Upper lobe of right lung (tissue), 1 donor: ENCODE measurements at places on chromosomes 16 and 17. TPM values are rescaled to one million over a fixed set of nuclear protein-coding genes. Genes with fewer than 3 reads are reported as not detected.

GRCh38 chr16:64077242-64077641, 1044.6 kb downstream of the CDH11 start:
- H3K4me3 ChIP-seq, result no peak overlapping the region
- DNase-seq, result no peak
- no peaks in the 10 kb centered on the region for H3K27me3 ChIP-seq
- no peaks in the 10 kb centered on the region for H3K36me3 ChIP-seq
- no peaks in the 10 kb centered on the region for H3K4me1 ChIP-seq

- H3K27me3 ChIP-seq, result no peaks in the 10 kb centered on the region
- no peak overlapping the region for H3K27ac ChIP-seq
- DNase-seq, result peak; percentile 40
- H3K4me3 ChIP-seq, result no peak overlapping the region
- H3K4me1 ChIP-seq, result no peaks in the 10 kb centered on the region
Observed at GRCh38 chr16:88017587-88018101, 66.4 kb downstream of the BANP start.

DNA sequence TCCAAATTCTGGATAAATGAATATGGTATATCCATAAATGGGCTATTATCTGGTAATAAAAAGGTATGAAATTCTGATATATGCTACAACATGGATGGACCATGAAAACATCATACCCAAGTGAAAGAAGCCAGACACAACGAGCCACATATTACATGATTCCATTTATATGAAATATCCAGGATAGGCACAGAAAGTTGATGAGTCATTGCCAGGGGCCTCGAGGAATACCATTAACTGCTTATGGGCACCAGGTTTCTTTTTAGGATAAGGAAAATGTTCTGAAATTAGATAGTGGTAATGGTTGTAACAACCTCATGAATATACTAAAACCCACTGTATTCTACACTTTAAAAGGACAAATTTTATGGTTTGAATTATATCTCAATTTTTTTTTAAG, 123.2 kb downstream of the PITPNC1 start:
- no peaks in the 10 kb centered on the region for H3K27me3 ChIP-seq
- no peak overlapping the region for H3K4me3 ChIP-seq
- no peak for DNase-seq
- no peaks in the 10 kb centered on the region for H3K36me3 ChIP-seq
- H3K4me1 ChIP-seq, result no peaks in the 10 kb centered on the region

- peaks cover 9% of the 10 kb centered on the region for H3K4me1 ChIP-seq
- H3K27me3 ChIP-seq, result no peaks in the 10 kb centered on the region
- no peak for DNase-seq
- H3K4me3 ChIP-seq, result no peak overlapping the region
Observed at GRCh38 chr17:44536090-44536953, 21.0 kb upstream of the FZD2 start.

- no peaks in the 10 kb centered on the region for H3K36me3 ChIP-seq
- DNase-seq, result no peak
- no peak overlapping the region for H3K4me3 ChIP-seq
- no peak overlapping the region for H3K27ac ChIP-seq
- H3K4me1 ChIP-seq, result no peaks in the 10 kb centered on the region
Observed at GRCh38 chr17:40862985-40863733, 3.9 kb downstream of the KRT12 start.

- H3K36me3 ChIP-seq, result peaks cover 87% of the 10 kb centered on the region
- H3K27ac ChIP-seq, result peak overlapping the region; percentile 76
- peaks cover 8% of the 10 kb centered on the region for H3K4me1 ChIP-seq
- no peak for DNase-seq
- no peak overlapping the region for H3K4me3 ChIP-seq
- no peaks in the 10 kb centered on the region for H3K27me3 ChIP-seq
Observed at GRCh38 chr17:62601471-62601870, 26.0 kb upstream of the MRC2 start.

DNA sequence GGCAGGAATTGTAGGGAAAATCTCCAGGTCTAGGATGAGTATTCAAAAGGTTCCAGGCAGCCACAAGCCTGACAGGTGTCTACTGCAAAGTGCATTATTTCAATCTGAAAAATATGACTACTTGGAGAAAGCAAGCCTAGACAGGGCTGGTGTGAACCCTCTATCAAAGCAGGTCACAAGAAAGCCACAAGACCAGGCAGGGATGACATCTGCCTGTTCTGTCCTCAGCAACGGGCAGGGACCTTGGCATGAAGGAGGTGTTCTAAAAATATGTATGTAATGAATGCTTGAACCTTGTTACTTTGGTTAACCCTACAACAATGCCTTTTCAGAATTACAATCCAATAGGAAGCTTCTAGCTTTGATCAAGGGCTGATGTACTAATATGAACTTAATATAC, 1.2 kb upstream of the COX6A2 start:
- peaks cover 4% of the 10 kb centered on the region for H3K4me1 ChIP-seq
- H3K36me3 ChIP-seq, result no peaks in the 10 kb centered on the region
- no peaks in the 10 kb centered on the region for H3K27me3 ChIP-seq
- no peak overlapping the region for H3K27ac ChIP-seq
- no peak for DNase-seq
- no peak overlapping the region for H3K4me3 ChIP-seq

DNA sequence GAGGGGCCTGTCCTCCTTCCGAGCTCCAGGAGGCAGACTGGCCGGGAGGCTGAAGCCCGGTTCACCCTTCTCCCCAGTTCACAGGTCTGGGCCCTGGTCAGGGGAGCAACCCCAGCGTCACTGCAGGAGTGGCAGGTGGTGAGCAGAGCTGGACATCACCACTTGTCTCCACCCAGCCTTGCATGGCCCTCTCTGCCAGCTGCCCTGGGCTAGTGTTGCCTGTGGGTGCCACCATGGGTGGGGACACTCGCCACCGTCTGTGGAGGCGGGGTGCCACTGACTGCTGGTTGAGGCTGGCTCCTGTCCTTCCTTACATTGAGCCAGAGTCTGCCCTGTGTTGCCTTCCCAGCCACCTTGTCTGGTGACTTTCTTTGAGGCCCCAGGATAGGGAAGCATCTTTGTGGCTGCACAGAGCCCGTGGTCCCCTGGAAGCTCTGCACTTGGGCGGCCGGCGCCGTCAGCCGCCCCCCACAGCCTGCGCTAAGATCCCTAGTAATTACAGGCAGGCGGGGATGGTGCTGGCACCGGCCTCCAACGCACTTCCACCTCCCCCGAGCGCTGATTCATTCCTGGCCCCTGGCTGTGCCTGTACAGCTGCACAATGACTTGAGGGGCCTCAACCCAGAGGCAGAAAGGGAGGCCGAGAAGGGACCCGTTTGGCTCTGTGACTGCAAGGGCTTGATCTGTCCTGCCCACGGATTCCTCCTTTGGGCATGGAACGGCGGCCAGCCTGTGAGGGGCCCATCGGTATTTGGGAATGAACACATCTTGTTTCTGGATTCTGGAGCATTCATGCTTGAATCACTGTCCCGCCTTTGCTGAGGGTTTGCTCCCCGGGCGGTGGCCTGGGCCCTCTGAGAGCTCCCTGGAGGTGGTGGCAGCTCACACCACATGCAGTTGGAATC, 5.2 kb downstream of the BAIAP2 start:
- DNase-seq, result no peak
- H3K27ac ChIP-seq, result peak overlapping the region; percentile 58
- no peak overlapping the region for H3K4me3 ChIP-seq
- no peaks in the 10 kb centered on the region for H3K27me3 ChIP-seq

DNA sequence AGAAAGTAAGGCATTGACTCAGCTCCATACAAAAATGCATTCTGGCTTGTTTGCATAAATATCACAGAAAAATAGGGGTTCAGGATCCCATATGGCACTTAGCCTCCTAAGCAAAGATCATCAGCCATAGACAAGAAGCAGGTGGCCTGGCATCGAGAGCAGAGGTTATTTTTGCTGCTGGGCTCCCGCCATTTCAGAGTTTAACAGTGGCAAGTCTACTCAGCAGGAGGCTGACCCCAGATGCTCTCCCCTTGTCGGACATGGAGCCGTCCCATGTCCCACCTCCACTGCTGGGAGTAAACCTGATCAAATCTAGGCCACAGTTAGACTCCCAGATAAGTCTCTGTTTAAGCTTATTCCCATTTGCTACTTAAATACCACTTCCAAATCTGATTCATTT, 269.1 kb downstream of the FTO start:
- no peaks in the 10 kb centered on the region for H3K4me1 ChIP-seq
- H3K36me3 ChIP-seq, result no peaks in the 10 kb centered on the region
- no peaks in the 10 kb centered on the region for H3K27me3 ChIP-seq
- no peak overlapping the region for H3K27ac ChIP-seq
- no peak for DNase-seq

- no peak for DNase-seq
- H3K36me3 ChIP-seq, result no peaks in the 10 kb centered on the region
- peaks cover 5% of the 10 kb centered on the region for H3K27me3 ChIP-seq
- no peak overlapping the region for H3K27ac ChIP-seq
Observed at GRCh38 chr17:40902498-40902897, 17.5 kb upstream of the KRT20 start.

DNA sequence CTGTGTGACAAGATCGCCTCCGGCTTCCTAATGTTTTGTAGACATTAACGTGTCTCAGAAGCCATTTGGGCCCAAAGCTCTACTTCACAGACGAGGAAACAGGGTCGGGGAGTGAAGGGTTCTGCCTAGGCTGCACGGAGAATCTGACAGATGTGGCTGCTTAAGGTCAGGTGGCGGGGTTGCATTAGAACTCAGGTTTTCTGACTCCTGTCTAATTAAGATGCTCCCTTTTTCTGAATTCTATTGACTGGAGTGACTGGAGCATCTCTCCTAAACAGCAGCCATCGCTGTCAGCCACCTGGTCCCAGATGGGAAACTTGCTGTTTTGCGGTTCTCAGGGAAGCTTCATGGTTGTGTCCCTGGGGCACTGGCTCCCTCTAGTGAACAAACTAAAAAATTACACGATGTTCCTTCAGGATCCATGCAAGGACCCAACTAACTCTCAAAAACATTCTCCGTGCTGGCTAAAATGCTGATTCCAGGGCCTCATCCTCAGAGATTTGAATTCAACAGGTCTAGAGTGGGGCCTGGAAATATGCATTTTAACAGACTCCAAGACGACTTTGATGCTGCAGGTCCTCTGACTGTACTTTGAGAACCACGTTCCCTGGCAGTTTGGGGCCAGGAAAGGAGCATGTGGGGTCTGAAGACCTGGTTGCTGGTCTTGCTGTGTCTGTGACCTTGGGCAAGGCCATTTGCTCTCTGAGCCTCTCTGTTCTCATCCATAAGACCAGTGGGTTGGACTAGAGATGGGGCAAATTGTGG, 117.4 kb downstream of the IRF8 start:
- H3K27ac ChIP-seq, result no peak overlapping the region
- peak; percentile 47 for DNase-seq
- no peaks in the 10 kb centered on the region for H3K27me3 ChIP-seq
- no peaks in the 10 kb centered on the region for H3K36me3 ChIP-seq

DNA sequence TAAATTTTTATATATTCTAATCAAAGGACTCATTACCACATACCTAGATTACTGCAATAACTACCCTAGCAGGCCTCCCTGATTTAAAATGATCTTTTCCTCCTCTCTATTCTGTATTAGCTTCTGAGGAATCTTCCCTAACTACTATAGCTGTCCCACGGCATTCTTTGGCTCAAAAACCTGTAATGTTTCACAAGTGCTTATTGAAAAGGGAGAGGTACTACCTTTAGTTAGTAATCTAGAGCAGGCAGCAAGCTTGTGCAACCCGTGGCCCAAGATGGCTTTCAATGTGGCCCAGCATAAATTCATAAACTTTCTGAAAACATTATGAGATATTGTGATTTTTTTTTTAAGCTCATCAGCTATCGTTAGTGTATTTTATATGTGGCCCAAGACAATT, 71.0 kb upstream of the CORO6 start:
- peaks cover 49% of the 10 kb centered on the region for H3K36me3 ChIP-seq
- H3K27me3 ChIP-seq, result no peaks in the 10 kb centered on the region
- H3K4me3 ChIP-seq, result no peak overlapping the region
- DNase-seq, result no peak

- peaks cover 23% of the 10 kb centered on the region for H3K4me1 ChIP-seq
- H3K27me3 ChIP-seq, result no peaks in the 10 kb centered on the region
- no peak overlapping the region for H3K27ac ChIP-seq
- no peak for DNase-seq
Observed at GRCh38 chr16:87961623-87962022, 10.4 kb downstream of the BANP start.

GRCh38 chr16:66900721-66901441, 17.8 kb downstream of the CDH16 start:
- H3K36me3 ChIP-seq, result no peaks in the 10 kb centered on the region
- peaks cover 38% of the 10 kb centered on the region for H3K4me1 ChIP-seq
- H3K27me3 ChIP-seq, result no peaks in the 10 kb centered on the region
- H3K27ac ChIP-seq, result peak overlapping the region; percentile 73
- no peak overlapping the region for H3K4me3 ChIP-seq

- no peaks in the 10 kb centered on the region for H3K36me3 ChIP-seq
- H3K4me3 ChIP-seq, result no peak overlapping the region
- no peaks in the 10 kb centered on the region for H3K4me1 ChIP-seq
- no peaks in the 10 kb centered on the region for H3K27me3 ChIP-seq
- no peak for DNase-seq
- no peak overlapping the region for H3K27ac ChIP-seq
Observed at GRCh38 chr16:49585143-49585832, 211.7 kb downstream of the C16orf78 start.

DNA sequence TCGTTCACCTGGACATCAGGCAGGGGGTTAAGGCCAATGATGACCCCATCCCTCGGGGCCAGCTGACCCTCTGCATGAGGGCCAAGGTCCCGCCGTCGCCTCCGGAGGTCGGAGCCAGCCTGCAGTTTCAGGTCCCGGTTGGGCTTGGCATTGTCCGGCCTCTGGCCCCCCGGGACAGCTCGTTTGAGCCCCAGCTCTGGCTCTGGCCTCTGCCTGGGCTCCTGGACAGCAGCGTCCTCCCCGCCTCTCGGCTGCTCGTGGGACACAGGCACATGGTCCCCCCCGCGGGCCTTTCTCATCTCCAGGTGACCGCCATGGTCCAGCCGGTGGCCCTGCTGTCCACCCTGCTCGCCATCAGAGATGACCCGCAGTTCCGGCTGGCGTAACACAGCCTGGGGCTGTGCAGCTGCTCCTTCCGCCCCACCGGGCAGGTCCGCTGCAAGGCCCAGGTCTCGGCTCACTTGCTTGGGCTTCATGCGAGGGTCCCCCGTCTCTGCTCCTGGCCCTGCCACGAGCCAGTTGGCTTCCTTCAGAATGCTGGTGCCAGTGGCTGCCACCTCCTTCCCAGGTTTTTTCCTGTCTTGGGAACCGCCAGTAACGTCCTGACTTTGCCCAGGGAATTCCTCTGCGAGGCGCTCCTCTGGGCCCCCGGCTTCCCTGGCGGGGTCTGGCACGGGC, 6.7 kb downstream of the NDUFAF8 start:
- no peak overlapping the region for H3K27ac ChIP-seq
- no peak overlapping the region for H3K4me3 ChIP-seq
- H3K27me3 ChIP-seq, result no peaks in the 10 kb centered on the region
- no peaks in the 10 kb centered on the region for H3K4me1 ChIP-seq
- no peak for DNase-seq

- DNase-seq, result no peak
- H3K4me1 ChIP-seq, result peaks cover 13% of the 10 kb centered on the region
- H3K27ac ChIP-seq, result no peak overlapping the region
- no peaks in the 10 kb centered on the region for H3K36me3 ChIP-seq
Observed at GRCh38 chr16:79288066-79288465, 312.5 kb downstream of the MAF start.

GRCh38 chr17:283911-284675, 68.5 kb downstream of the RPH3AL start:
- no peak overlapping the region for H3K4me3 ChIP-seq
- no peak overlapping the region for H3K27ac ChIP-seq
- peak; percentile 58 for DNase-seq
- no peaks in the 10 kb centered on the region for H3K36me3 ChIP-seq
- H3K4me1 ChIP-seq, result peaks cover 8% of the 10 kb centered on the region

Gene ARMC5
- total RNA-seq, result 10.8 TPM

Gene NSF
- total RNA-seq, result 49.6 TPM

Gene BICDL2
- total RNA-seq, result 16.3 TPM

Gene HOXB13
- not detected for total RNA-seq

Gene CA4
- 73.1 TPM for total RNA-seq

Gene C17orf50
- total RNA-seq, result not detected

Gene VTN
- 1.3 TPM for total RNA-seq
